ENCODE measurements at places on chromosomes 13 and 19. TPM values are rescaled to one million over a fixed set of nuclear protein-coding genes. Genes with fewer than 3 reads are reported as not detected.

DNA sequence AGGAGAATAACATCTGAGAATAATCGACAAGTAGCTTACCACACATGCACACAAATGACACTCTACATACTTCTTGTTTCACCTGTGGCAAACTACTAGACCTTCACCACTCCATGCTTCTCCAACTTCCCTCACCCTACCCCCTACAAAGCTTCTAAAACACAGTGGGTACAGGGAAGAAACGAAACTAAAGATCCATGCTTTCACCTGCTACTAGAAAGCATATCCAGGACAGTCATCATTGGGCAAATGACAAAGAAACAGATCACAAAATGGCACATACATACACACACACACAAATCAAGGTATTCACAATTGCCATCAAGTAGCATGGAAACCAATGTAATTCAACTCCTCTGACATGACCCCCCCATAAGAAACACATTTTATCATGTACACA lies 10.6 kb downstream of the BRD4 start:
- no peak for DNase-seq

- DNase-seq: no peak
These were observed 52.7 kb downstream of the KCTD12 start for GRCh38 chr13:76833441-76833954.

GRCh38 chr19:1882089-1882785 lies 3.1 kb downstream of the ABHD17A start:
- DNase-seq: no peak

DNA sequence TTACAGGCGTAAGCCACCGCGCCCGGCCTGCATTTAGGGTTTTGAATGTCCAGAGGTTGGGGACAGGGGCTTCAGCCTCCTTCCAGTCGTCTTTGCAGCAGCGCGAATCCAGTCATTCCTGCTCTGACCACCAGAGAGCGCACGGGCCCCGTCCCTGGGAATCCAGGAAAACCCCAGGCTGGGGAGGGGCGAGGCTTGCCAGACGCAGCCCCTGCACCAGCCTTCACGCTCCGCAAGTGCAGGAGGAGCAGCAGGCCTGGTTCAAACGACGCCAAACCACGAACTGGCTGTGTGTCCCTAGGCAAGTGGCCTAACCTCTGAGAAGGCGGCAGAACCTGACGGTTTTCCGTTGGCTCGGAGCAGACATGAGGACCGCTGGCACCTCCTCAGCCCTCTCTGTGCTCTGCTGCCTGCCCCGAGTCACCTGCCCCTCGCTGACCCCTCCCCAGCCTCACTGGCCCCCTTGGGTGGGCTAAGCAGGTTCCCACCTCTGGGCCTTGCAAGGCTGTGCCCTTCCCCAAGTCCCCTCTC lies 2.0 kb upstream of the RNF126 start:
- DNase-seq: no peak

GRCh38 chr13:40442826-40443225 lies 223.6 kb downstream of the FOXO1 start:
- DNase-seq: no peak

DNA sequence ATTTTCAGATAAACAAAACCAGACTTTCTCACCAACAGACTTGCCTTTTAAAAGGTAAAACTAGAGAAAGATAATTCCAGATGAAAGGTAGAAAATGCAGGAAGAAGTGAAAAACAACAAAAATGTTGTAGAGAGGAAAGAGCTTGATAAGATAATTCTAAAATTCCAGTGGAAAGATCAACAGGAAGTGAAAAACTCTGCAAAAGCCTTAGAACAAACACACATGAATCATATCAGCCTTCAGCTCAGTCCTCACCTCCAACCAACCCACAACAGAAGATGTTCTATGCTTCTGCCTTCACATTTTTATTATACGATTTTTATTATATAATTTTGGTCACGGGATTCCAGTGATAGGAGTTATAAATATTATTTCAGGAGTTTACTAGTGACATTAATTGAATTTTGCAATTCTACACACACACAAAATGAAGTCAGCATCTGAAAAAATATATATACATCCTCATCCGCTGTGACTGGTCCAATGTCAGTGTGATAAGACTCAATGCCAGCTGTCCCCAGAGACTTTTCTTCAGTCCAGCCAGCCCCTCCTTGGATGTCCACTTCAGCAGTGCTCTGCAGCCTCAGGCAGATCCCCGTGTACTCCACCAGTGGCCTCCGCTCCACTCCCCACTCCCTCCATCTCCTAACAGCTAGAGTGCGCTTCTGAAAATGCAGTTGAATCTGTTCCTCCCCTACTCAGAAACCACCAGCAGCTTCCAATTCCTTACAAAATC lies 57.9 kb downstream of the GADD45B start:
- no peak for DNase-seq

GRCh38 chr19:44666852-44667556 lies 4.3 kb upstream of the CEACAM19 start:
- no peak for DNase-seq

DNA sequence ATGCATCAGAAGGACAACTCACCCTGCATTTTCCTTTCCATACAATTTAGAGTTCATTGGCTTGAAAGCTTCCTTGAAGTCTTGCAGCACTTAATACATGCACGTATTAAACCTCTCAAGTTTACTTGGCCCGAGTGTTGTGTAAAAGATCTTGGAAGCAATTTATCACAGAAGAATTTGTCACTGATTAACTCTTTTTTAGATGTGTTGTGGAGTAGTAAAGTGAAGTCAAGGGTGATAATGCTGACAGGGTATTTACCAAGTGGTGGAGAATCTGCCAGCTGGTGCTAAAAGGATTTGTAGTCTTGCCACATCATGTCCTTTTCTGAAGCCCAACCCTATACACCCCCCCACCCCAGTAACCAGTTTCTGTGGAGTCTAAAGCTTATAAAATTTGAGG lies 421.0 kb upstream of the MIR17HG start:
- DNase-seq: no peak

DNA sequence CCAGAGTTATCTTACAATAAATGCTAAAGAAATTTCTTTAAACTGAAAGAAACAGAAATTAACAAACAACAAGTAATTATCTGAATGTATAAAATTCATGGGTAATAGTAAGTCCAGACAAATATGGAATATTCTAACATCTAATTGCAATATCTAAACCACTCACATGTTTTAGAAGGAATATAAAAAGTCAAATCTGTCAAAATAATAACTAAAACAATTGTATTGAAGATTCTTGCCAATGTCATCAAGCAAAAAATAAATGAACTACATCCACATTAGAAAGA lies 942.9 kb upstream of the PCDH20 start:
- DNase-seq: no peak

GRCh38 chr13:99439048-99439447 lies 62.2 kb upstream of the TM9SF2 start:
- DNase-seq: no peak

Gene SAMD4B
- 1,339 TPM for total RNA-seq

Gene CEACAM19
- 1.2 TPM for total RNA-seq

Gene TSHZ3
- total RNA-seq: 7.8 TPM

Gene VAV1
- total RNA-seq: 0.05 TPM

Gene SCN1B
- 4.6 TPM for total RNA-seq

Gene KISS1R
- total RNA-seq: 0.92 TPM

Gene TMEM255B
- total RNA-seq: 26.3 TPM

Gene FUT3
- 0.36 TPM for total RNA-seq

Gene SPACA4
- total RNA-seq: not detected

Gene KLF16
- total RNA-seq: 79.3 TPM

Gene PLK5
- not detected for total RNA-seq

All from Panc1 (cell line).